ENCODE measurements at places on chromosomes 5 and 9. TPM values are rescaled to one million over a fixed set of nuclear protein-coding genes. Genes with fewer than 3 reads are reported as not detected.

The BHMT gene
- total RNA-seq = not detected

The SLC4A9 gene
- 0.20 TPM for total RNA-seq

The GGTA1 gene
- total RNA-seq = 47.7 TPM

The STPG3 gene
- total RNA-seq = not detected

The LVRN gene
- total RNA-seq = 0.52 TPM

DNA sequence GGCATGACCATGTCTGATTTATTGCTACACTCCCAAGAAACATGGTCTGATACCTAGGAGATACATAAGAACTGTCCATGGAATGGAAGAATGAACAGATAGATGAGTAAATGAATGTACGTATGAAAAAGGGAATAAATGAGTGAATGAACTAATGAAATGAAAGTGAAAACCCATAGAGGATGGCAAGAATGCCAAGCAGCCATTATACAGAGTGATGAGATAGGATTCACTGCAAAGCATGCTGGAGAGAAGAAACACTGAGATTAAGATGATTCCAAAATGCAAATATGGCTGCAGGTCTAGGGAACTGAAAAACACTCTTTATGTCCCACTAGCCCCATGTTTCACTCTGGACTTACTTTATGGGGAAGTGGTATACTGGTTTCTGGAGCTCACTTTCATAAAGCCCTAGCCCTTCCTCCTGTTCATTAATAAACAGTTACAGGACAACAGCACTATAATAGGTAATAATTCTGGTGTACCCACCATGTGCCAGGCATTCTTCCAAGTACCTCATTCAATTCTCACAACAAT, 170.3 kb upstream of the RAD23B start:
- H3K4me3 ChIP-seq = no peak overlapping the region
- no peak for DNase-seq
- H3K4me1 ChIP-seq = no peaks in the 10 kb centered on the region
- H3K36me3 ChIP-seq = no peaks in the 10 kb centered on the region
- no peaks in the 10 kb centered on the region for H3K27me3 ChIP-seq

- no peak for DNase-seq
- no peak overlapping the region for H3K27ac ChIP-seq
- H3K36me3 ChIP-seq = no peaks in the 10 kb centered on the region
- H3K4me1 ChIP-seq = no peaks in the 10 kb centered on the region
- no peak overlapping the region for H3K4me3 ChIP-seq
- H3K27me3 ChIP-seq = no peaks in the 10 kb centered on the region
Observed at GRCh38 chr5:1181451-1182359, 19.7 kb upstream of the SLC6A19 start.

DNA sequence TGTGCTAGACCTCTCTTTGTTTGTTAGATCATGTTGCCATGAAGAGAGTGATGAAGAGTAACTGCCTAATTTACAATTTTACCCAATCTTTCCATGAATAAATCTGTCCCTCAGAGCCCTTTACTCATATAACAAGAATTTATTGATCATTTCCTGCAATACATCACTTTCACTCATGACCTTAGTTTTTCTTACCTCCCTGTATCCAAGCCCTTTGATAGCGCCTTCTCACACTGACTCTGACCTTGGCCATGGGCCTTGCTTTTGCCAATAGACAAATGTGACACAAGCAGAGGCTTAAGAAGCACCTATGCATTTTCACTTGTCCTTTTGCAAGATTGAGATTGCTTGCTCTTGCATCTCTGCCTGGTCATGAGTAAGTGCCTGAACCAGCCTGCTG, 288.1 kb downstream of the NNT start:
- no peak for DNase-seq
- H3K4me1 ChIP-seq = no peaks in the 10 kb centered on the region
- no peaks in the 10 kb centered on the region for H3K36me3 ChIP-seq
- no peaks in the 10 kb centered on the region for H3K27me3 ChIP-seq
- no peak overlapping the region for H3K4me3 ChIP-seq

DNA sequence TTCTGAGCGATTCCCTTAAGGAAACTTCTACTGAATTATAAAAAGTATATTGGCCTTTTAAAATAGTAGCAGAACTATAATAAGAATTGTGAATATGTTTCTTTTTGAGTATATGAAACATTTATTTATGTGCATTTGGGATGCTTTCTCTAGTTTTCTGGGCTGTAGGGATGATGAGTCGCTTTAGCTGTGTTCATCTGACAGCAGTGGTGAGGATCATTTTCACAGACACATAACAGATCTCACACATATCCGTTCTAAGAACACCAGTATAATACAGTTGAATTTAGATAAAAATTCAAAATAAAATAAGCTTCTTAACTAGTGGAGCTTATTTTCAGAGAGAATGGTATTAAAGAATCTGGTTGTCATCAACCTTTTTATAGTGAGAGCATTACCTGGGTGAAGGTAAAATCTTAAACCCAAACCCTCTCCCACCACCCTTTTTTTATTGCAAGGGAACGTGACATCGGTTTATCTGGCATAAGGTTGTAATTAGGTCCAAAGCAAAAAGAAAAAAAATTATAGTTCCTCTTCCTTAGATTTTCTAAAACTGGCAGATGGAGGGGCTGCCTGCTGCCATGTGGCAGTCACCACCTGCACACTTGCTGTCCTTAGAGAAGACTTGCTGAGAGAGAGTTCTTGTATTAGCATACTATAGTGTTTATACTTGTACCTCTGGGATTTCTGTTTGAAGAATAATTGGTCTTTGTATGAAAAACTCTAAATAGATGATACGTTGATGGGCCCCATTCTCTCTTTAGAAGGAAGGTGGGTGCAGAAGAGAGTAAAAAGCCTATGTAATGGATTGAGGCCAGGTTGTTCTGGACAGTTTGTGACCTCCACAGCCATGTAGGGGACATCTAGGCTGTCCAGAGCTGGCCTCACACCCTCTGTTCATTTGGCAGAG, 86.8 kb downstream of the CAMK4 start:
- DNase-seq = no peak
- no peaks in the 10 kb centered on the region for H3K4me1 ChIP-seq
- no peaks in the 10 kb centered on the region for H3K27me3 ChIP-seq
- no peaks in the 10 kb centered on the region for H3K36me3 ChIP-seq

GRCh38 chr5:90645024-90645610, 86.5 kb downstream of the ADGRV1 start:
- H3K27me3 ChIP-seq = no peaks in the 10 kb centered on the region
- H3K36me3 ChIP-seq = no peaks in the 10 kb centered on the region
- DNase-seq = no peak
- H3K4me3 ChIP-seq = no peak overlapping the region
- H3K27ac ChIP-seq = no peak overlapping the region
- no peaks in the 10 kb centered on the region for H3K4me1 ChIP-seq

DNA sequence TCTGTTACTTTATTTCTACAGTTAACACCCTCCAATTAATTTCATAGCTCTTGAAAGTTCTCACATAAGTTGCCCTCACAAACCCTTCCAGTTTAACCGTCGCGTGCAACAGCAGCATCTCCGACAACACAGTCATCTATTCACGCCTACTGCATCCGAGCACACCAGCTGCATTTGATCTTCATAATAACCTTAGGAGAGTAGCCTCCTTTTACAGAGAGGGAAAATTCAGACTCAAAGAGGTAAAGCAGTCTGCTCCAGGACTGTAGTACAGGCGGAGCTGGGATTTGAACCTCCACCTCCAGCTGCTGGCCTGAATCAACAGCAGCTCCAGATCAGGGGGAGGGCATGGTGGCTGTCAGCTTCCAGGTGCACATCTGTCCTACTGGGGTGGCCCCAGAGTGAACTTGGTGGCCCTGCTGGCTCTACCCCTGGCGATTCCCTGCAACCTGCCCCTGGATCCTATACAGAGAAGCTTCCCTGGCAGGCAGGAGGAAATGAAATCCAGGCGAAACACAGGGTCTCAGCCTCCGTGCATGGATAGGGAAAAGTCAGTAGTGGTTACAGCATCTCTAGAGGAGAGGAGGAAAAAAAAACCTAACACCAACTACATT, 71.6 kb upstream of the UNC5A start:
- H3K27me3 ChIP-seq = peaks cover 98% of the 10 kb centered on the region
- no peaks in the 10 kb centered on the region for H3K36me3 ChIP-seq
- no peak overlapping the region for H3K4me3 ChIP-seq
- DNase-seq = no peak

DNA sequence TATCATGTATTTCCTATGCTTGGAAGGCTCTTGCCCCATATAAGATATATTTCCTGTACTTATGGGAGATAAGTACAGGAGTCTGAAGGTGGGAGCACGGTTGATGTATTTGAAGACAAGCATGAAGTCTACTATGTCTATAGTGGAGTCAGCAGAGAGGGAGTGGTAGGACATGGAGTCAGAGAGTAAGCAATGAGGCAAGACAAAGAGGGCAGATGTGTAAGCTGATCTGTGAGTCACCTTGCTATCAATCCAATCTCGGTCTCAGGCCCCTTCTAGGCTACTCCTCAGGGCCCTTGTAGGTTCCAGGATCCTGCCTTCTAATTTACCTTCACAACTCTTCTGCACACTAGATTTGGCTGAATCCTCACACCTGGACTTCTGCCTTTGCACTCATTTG, 105.5 kb downstream of the MACIR start:
- H3K36me3 ChIP-seq = no peaks in the 10 kb centered on the region
- DNase-seq = no peak
- H3K27ac ChIP-seq = no peak overlapping the region

DNA sequence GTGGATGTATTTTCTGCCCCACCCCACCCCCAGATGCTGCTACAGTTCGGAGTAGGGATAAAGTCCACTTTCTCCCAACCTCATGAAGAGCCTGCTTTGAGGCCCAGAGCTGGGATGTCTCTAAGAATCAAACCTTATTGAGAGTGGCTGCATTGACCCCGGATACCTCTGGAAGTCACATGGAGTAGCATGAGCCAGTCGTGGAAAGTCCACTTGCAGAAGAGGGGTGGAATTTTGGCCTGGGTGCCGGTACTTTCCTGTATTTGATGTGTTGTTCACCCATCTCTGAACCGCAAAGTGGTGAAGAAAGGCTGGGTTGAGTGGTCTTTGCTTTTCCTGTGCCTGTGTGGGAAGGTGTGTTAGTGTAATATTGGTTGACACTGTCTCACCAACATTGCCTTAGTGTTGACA, 3.7 kb downstream of the OTULIN start:
- H3K36me3 ChIP-seq = no peaks in the 10 kb centered on the region
- H3K4me1 ChIP-seq = peaks cover 66% of the 10 kb centered on the region
- H3K27me3 ChIP-seq = no peaks in the 10 kb centered on the region
- no peak overlapping the region for H3K4me3 ChIP-seq
- H3K27ac ChIP-seq = no peak overlapping the region

GRCh38 chr9:122526602-122527001, 491 bp downstream of the OR1N1 start:
- H3K27ac ChIP-seq = no peak overlapping the region
- H3K4me1 ChIP-seq = no peaks in the 10 kb centered on the region
- no peaks in the 10 kb centered on the region for H3K27me3 ChIP-seq
- no peaks in the 10 kb centered on the region for H3K36me3 ChIP-seq
- no peak for DNase-seq

GRCh38 chr5:67935908-67936566, 279.5 kb upstream of the PIK3R1 start:
- DNase-seq = no peak
- H3K36me3 ChIP-seq = no peaks in the 10 kb centered on the region
- no peak overlapping the region for H3K4me3 ChIP-seq
- H3K27ac ChIP-seq = no peak overlapping the region
- H3K4me1 ChIP-seq = no peaks in the 10 kb centered on the region

- no peak for DNase-seq
- no peak overlapping the region for H3K27ac ChIP-seq
- H3K4me3 ChIP-seq = no peak overlapping the region
- no peaks in the 10 kb centered on the region for H3K27me3 ChIP-seq
- no peaks in the 10 kb centered on the region for H3K36me3 ChIP-seq
- H3K4me1 ChIP-seq = peaks cover 15% of the 10 kb centered on the region
Observed at GRCh38 chr9:127077644-127077946, 44.8 kb downstream of the ANGPTL2 start.

- peaks cover 16% of the 10 kb centered on the region for H3K4me1 ChIP-seq
- H3K36me3 ChIP-seq = no peaks in the 10 kb centered on the region
- DNase-seq = no peak
- H3K27ac ChIP-seq = no peak overlapping the region
- no peaks in the 10 kb centered on the region for H3K27me3 ChIP-seq
Observed at GRCh38 chr9:112328545-112328944, 4.9 kb downstream of the PTBP3 start.

GRCh38 chr9:15361737-15362136, 54.7 kb upstream of the TTC39B start:
- no peaks in the 10 kb centered on the region for H3K27me3 ChIP-seq
- no peak overlapping the region for H3K27ac ChIP-seq
- no peaks in the 10 kb centered on the region for H3K36me3 ChIP-seq
- no peak overlapping the region for H3K4me3 ChIP-seq
- DNase-seq = no peak
- no peaks in the 10 kb centered on the region for H3K4me1 ChIP-seq

DNA sequence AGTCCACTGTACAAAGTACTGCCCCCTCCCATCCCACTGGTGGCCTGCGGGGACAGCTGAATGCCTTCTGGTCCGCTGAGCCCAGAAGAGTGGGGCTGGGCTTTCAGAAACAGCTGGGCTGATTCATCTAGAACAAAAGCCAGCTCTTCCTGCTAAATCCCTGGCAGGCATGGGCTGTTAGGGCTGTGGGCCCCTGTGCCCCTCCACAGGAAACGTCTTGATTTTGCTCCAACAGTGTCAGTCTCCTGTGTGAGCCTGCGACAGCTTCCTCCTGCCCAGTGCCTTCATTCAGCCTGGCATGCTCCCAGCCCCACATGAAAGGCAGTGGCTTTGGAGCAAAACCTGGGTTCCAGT, 6.9 kb upstream of the GSN start:
- no peak overlapping the region for H3K4me3 ChIP-seq
- DNase-seq = no peak
- no peaks in the 10 kb centered on the region for H3K36me3 ChIP-seq
- H3K27ac ChIP-seq = no peak overlapping the region
- H3K4me1 ChIP-seq = peaks cover 14% of the 10 kb centered on the region
- H3K27me3 ChIP-seq = no peaks in the 10 kb centered on the region

DNA sequence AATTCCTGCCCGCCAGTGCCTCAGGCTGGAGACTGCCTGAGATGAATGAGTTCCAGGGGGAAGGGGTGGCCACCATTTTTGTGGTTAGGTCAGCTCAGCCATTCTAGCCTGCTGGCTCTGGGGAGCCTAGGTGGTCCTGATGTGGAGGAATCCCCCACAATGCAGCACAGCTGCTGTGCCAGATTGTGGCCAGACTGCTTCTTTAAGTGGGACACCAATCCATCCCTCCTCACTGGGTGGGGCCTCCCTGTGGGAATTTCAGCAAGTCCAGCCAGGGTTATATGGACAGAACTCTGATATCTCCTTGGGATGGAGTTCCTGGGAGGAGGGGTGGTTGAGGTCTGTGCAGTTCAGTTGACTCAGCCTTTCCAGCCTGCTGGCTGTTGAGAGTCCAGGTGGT, 51.2 kb upstream of the DAP start:
- no peak overlapping the region for H3K4me3 ChIP-seq
- no peaks in the 10 kb centered on the region for H3K36me3 ChIP-seq
- H3K27me3 ChIP-seq = no peaks in the 10 kb centered on the region
- H3K27ac ChIP-seq = no peak overlapping the region
- no peak for DNase-seq
- H3K4me1 ChIP-seq = no peaks in the 10 kb centered on the region

DNA sequence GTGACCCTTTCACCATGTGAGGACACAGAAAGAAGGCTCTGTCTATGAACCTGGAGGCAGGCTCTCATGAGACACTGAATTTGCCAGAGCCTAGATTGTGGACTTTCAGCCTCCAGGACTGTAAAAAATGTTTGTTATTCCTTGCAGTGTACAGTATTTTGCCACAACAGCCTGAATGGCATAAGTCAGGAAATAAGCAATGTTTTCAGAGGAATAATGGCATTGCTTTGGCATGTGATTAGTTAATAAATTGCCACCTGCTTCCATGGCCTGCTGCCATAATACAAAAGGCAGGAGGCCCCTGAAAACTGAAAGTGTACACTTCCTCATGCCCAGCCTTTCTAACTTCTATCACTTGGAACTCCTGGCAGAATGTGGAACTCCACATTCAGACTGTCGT, 408.1 kb downstream of the GADD45G start:
- no peaks in the 10 kb centered on the region for H3K27me3 ChIP-seq
- H3K4me3 ChIP-seq = no peak overlapping the region
- H3K4me1 ChIP-seq = no peaks in the 10 kb centered on the region
- no peak for DNase-seq

Measured in heart left ventricle (tissue), 16 donors.